ENCODE measurements at places on chromosomes 7 and 10. TPM values are rescaled to one million over a fixed set of nuclear protein-coding genes. Genes with fewer than 3 reads are reported as not detected.

IDE gene
- 30.1 TPM for total RNA-seq

TLX1 gene
- not detected for total RNA-seq

CEP41 gene
- 12.5 TPM for total RNA-seq

PIP gene
- not detected for total RNA-seq

CRHR2 gene
- 0.89 TPM for total RNA-seq

FLNC gene
- total RNA-seq = 77.8 TPM

INTS1 gene
- total RNA-seq = 24.0 TPM

SLC26A3 gene
- not detected for total RNA-seq

SRI gene
- total RNA-seq = 175 TPM

IL15RA gene
- 2.1 TPM for total RNA-seq

PI4K2A gene
- 17.7 TPM for total RNA-seq

TMEM273 gene
- total RNA-seq = 10.9 TPM

SIRT1 gene
- total RNA-seq = 20.9 TPM

CCAR1 gene
- total RNA-seq = 62.9 TPM

HOXA7 gene
- 12.6 TPM for total RNA-seq

All from spinal cord (tissue), 10 donors.